ENCODE measurements at places on chromosomes 1 and 21. TPM values are rescaled to one million over a fixed set of nuclear protein-coding genes. Genes with fewer than 3 reads are reported as not detected.

DNA sequence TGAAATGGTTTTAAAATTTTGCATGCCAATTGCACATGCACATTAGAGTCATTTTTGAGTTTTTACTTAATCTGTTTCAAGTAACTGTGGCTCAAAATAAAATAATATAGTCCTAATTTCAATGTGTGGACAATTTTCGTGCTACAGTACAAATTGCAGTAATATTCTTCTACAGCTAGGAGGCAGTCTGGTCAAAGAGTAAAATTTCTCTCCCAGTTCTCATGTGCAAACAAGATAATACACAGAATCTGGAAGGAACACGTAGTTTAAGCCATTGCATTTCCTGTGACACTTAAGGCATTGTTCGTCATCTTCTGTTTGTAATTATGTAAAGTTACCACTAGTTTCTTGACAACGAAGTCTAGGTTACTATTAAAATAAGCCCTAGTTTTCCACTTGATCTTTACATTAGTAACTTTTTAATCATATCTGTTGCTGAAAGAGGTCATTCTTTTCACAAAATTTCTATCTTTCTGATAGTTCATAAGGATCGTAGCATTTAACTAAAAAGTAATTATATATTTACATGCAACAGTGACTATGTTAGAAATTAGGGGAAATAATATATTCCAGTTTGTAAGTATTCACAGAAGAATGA is 28.9 kb downstream of the ODR4 start:
- H3K27ac ChIP-seq: no peak overlapping the region
- H3K4me1 ChIP-seq: no peaks in the 10 kb centered on the region
- DNase-seq: no peak
- no peaks in the 10 kb centered on the region for H3K27me3 ChIP-seq
- no peak overlapping the region for H3K4me3 ChIP-seq

DNA sequence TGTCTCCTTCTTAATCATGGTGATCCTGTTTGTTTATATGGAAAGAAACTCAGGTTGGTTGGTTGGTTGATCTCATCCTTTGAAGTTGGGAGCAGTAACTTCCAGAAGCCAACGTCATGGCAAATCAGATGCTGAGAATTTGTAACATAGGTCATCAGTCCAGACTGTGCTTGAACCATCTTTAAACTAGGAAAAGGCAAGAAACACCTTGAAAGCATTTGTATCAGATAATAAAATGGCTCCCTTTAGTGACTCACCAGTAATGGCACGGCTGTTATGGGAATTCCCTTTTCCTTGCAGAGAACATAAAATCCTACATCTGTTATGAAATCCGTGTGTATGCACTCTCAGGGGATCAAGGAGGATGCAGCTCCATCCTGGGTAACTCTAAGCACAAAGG is 58.1 kb downstream of the SERBP1 start:
- H3K27me3 ChIP-seq: no peaks in the 10 kb centered on the region
- no peak overlapping the region for H3K27ac ChIP-seq
- H3K4me1 ChIP-seq: no peaks in the 10 kb centered on the region

DNA sequence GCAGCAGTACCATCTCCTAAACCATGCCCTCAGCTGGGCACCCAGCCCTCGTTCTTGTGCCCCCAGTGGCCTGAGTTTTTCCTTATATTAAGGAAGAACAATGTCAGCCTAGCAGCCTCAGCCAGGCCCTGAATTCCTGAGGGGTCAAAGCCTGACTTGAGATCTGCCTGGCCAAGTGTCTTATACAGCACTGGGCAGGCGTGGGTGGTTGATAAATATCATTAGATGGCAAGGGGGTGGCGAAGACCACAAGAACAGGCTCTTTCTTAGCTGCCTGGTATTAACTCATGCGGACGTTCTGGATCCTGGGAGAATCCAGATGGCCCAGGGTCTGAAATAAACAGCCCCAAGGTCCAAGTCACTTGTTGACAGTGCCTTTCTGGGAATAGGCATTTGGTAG is 18.3 kb downstream of the NGF start:
- H3K36me3 ChIP-seq: no peaks in the 10 kb centered on the region
- no peak overlapping the region for H3K4me3 ChIP-seq
- peaks cover 8% of the 10 kb centered on the region for H3K4me1 ChIP-seq
- H3K27ac ChIP-seq: no peak overlapping the region

- H3K4me3 ChIP-seq: no peak overlapping the region
- peak; percentile 52 for DNase-seq
- no peaks in the 10 kb centered on the region for H3K27me3 ChIP-seq
- peak overlapping the region; percentile 22 for H3K27ac ChIP-seq
Measured at GRCh38 chr1:6958407-6959030, 173.3 kb downstream of the CAMTA1 start.

- no peak overlapping the region for H3K4me3 ChIP-seq
- no peaks in the 10 kb centered on the region for H3K27me3 ChIP-seq
- no peaks in the 10 kb centered on the region for H3K36me3 ChIP-seq
- H3K4me1 ChIP-seq: peaks cover 10% of the 10 kb centered on the region
- no peak overlapping the region for H3K27ac ChIP-seq
- no peak for DNase-seq
Measured at GRCh38 chr1:16209132-16209846, 3.2 kb downstream of the ARHGEF19 start.

- no peaks in the 10 kb centered on the region for H3K27me3 ChIP-seq
- no peaks in the 10 kb centered on the region for H3K36me3 ChIP-seq
- H3K4me3 ChIP-seq: no peak overlapping the region
Measured at GRCh38 chr21:45378258-45378966, 26.6 kb upstream of the COL18A1 start.

TCHHL1 gene
- 0.12 TPM for total RNA-seq

LCA5L gene
- 103 TPM for total RNA-seq

DNA sequence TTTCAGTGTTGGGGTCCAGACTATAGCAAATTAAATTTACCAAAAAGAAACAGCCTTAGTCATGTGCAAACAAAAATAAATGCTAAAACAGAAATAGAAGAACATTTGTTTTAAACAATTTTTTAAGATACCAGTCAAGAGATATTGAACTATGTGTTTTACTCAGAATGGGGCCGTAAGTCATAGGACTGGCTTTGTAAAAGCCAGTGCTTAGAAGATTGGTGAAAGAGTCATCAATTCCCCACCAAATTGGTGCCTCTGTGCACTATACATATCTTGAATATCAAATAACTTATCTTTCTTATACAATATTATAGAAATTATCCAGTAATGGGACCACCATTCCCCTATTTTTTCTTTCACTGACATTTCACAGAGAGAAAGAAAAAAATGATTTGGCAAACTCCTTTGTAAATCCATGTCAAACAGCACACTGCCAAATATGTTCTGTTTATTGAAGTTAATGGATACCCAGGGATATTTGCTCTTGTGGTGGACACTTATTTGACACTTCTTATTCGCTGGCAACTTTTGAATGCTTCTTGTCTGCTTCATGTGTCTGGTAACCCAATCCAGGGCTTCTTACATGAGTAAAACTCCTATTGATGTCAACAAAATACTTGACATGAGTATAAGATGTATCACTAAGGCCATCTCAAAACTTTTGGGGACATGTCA is 145.7 kb upstream of the PKN2 start:
- no peaks in the 10 kb centered on the region for H3K27me3 ChIP-seq
- no peaks in the 10 kb centered on the region for H3K4me1 ChIP-seq
- no peak overlapping the region for H3K4me3 ChIP-seq
- DNase-seq: no peak
- no peak overlapping the region for H3K27ac ChIP-seq

DNA sequence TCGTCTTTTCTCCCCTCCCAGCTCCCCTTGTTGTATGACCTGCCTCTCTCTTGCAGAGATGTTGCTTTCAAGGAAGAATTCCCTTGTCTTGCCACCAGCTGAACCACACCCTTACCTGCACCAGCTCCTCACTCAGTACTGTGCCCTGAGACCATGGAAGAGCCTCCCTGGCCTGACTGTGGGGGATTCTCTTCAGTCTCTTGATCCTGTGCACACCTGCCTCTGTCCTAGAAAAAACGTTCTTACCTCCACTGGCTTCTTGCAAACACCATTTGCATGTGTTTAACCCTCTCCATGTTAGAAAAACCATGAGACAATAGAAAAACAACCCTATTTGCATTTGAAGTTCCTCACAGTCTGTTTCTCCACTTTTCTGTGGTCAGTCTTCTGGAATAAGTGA is 43.3 kb upstream of the FCRL4 start:
- no peaks in the 10 kb centered on the region for H3K27me3 ChIP-seq
- DNase-seq: no peak
- H3K27ac ChIP-seq: no peak overlapping the region
- H3K4me1 ChIP-seq: no peaks in the 10 kb centered on the region
- no peak overlapping the region for H3K4me3 ChIP-seq

DNA sequence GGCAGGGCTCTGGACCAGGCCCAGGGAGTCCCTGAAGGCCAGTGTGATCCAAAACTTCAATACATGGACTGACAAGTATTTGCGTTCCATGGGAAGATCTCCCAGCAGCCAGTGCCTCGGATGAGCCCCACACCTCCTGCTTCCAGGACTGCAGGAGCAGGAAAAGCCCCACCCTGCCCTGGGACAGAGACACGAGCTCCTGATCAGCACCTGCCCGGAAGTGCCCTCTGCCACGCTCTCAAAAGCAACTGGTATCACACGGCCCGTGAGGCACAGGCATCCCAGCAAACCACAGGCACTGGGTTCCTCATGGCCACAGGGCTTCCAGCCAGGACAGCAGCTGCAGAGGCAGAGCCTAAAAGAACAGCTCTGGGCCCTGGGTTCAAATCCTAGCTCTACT is 48.6 kb downstream of the ACOT7 start:
- no peaks in the 10 kb centered on the region for H3K36me3 ChIP-seq
- no peak overlapping the region for H3K4me3 ChIP-seq
- H3K27ac ChIP-seq: no peak overlapping the region
- DNase-seq: no peak
- H3K27me3 ChIP-seq: no peaks in the 10 kb centered on the region

GRCh38 chr1:35261412-35262120 is 6.9 kb upstream of the ZMYM4 start:
- H3K36me3 ChIP-seq: no peaks in the 10 kb centered on the region
- H3K27ac ChIP-seq: no peak overlapping the region

DNA sequence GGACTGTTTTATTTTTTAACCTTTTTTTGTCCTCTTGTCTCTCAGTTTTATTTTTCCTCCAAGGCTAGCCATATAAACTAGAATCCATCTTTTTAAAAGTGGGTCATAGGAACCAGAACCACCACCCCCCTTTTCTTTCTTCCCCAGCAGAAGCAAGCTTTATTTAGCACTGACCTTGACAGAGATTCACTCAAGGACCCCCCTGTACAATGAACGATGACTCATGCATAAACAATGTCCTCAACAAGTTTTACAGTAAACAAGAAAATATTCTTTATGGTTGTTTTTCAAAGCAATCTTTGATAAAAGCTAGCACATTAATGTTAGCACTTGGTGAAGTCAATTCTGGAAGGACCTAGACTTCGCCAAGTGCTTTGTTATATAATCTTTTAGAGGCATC is 14.1 kb downstream of the PKN2 start:
- H3K36me3 ChIP-seq: no peaks in the 10 kb centered on the region
- H3K27ac ChIP-seq: no peak overlapping the region
- H3K27me3 ChIP-seq: no peaks in the 10 kb centered on the region
- H3K4me1 ChIP-seq: peaks cover 18% of the 10 kb centered on the region
- DNase-seq: no peak

UCK2 gene
- 29.7 TPM for total RNA-seq

DNA sequence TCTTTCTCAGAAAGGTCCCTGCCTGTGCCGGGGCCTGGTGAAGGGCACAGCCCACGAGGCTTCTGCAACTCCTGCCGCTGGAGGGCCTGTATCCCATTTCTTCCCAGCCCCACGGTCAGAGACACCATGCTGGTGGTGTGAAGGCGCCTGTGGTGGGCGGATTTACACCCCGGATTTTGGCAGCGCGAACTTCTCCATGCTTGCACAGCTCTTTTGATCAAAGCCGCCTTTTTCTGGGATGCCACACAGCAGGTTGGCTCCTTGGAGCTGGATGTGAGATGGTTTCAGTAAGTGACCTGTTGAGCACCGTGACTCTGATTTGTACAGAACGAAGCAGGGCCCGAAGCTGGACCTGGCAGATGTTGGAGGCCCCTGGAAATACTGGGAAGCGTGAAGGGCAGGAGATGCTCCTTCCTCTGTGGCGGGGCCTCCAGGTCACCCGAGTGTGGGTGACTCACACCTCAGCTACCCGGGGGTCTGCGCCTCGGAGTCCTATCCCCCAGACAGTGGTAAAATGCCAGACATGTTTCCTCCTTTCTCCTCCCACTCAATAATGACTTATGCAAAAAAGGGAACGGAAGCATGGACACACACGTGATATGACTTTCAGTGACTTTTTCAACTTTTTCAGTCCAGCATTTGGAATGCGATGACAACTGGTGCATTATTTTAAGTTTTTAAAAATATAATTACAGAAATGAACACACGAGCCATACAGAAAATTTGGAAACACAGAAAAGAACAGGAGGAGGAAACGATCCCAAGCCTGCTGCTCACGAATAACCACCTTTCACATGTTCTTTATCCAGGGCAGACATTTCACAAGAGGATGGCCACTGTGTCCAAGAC is 9.0 kb downstream of the UMODL1 start:
- H3K36me3 ChIP-seq: no peaks in the 10 kb centered on the region
- no peak overlapping the region for H3K4me3 ChIP-seq
- no peak for DNase-seq
- H3K27me3 ChIP-seq: no peaks in the 10 kb centered on the region
- no peaks in the 10 kb centered on the region for H3K4me1 ChIP-seq

GRCh38 chr1:162207862-162208261 is 138.4 kb downstream of the NOS1AP start:
- H3K36me3 ChIP-seq: no peaks in the 10 kb centered on the region
- H3K4me3 ChIP-seq: no peak overlapping the region
- DNase-seq: no peak

IBA57 gene
- total RNA-seq: 16.0 TPM

MSH4 gene
- total RNA-seq: 8.2 TPM

GRCh38 chr1:154765970-154766369 is 104.1 kb downstream of the KCNN3 start:
- no peak for DNase-seq
- no peaks in the 10 kb centered on the region for H3K36me3 ChIP-seq
- H3K27ac ChIP-seq: no peak overlapping the region
- H3K4me1 ChIP-seq: no peaks in the 10 kb centered on the region
- no peaks in the 10 kb centered on the region for H3K27me3 ChIP-seq
- H3K4me3 ChIP-seq: no peak overlapping the region

GRCh38 chr21:33522953-33523349 is 19.0 kb downstream of the GART start:
- no peaks in the 10 kb centered on the region for H3K4me1 ChIP-seq
- no peak for DNase-seq
- no peaks in the 10 kb centered on the region for H3K27me3 ChIP-seq
- H3K27ac ChIP-seq: no peak overlapping the region

- H3K36me3 ChIP-seq: no peaks in the 10 kb centered on the region
- H3K4me3 ChIP-seq: no peak overlapping the region
- no peak overlapping the region for H3K27ac ChIP-seq
- no peaks in the 10 kb centered on the region for H3K27me3 ChIP-seq
- no peak for DNase-seq
Measured at GRCh38 chr1:20375563-20375962, 84.9 kb downstream of the VWA5B1 start.

DNA sequence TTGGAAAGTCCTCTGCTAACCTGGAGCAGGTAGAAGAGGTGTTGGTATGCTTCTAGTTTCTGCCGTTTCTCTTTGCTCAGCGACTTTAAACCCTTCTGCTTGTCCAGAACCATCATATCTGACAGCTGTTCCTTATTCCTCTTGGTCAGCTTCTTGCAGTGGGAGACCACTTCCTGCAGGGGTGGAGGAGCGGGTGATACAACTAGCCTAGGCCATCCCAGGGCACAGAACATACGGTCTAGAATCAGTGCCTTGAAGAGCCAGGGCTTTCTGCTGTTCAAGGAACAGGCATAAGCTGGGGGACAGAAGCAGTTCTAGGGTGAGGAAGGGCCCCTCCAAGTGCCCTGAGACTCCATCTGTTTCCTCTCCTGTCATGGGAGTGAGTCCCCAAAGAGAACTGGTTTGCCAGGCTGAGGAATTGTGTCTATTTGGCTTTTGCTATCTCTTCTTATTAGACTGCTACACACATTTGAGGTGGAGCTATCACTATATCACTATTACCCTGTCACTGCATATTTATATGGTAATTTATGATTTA is 32.5 kb downstream of the IQGAP3 start:
- no peak overlapping the region for H3K4me3 ChIP-seq
- H3K4me1 ChIP-seq: no peaks in the 10 kb centered on the region
- DNase-seq: no peak

All from testis (tissue), 5 donors.